ENCODE measurements at places on chromosomes 2 and 18. TPM values are rescaled to one million over a fixed set of nuclear protein-coding genes. Genes with fewer than 3 reads are reported as not detected.

CYP26B1 gene
- 0.19 TPM for polyA plus RNA-seq

ASTL gene
- 2.2 TPM for polyA plus RNA-seq

C1D gene
- polyA plus RNA-seq = 17.5 TPM

KCMF1 gene
- 55.8 TPM for polyA plus RNA-seq

GPR45 gene
- polyA plus RNA-seq = not detected

KCNF1 gene
- 1.6 TPM for polyA plus RNA-seq

All from H1 (cell line).